Stimulated activated CD4-positive, alpha-beta T cell treated with anti-CD3 and anti-CD28 coated beads, Interleukin-2, amount 100 ng/mL, for 4 hours (primary cell): ENCODE measurements at places on chromosomes 7 and 10.
A peak's percentile ranks its signal among the peaks of the same experiment; 100 is the strongest.

DNA sequence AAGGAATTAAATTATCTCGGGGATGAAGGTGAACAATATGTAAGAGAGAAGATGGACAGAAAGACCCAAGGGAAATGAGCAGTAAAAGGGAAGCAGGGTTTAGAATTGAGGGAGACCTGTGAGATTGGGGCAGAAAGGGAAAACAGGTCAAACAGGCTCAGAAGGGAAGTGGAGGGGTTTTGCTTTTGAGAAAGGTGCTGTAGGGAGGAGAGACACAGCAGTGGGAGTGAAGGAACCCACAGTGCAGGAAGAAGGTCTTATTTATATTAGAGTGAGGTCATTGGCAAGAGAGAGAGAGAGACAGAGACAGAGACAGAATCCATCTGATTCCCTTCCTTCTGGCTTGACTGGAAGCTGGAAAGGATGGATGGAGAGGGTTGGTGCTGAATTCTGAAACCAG lies 3.5 kb upstream of the TCAF1 start:
- DNase-seq: no peak

- no peak for DNase-seq
Observed at GRCh38 chr7:41448104-41448503, 254.8 kb downstream of the INHBA start.

DNA sequence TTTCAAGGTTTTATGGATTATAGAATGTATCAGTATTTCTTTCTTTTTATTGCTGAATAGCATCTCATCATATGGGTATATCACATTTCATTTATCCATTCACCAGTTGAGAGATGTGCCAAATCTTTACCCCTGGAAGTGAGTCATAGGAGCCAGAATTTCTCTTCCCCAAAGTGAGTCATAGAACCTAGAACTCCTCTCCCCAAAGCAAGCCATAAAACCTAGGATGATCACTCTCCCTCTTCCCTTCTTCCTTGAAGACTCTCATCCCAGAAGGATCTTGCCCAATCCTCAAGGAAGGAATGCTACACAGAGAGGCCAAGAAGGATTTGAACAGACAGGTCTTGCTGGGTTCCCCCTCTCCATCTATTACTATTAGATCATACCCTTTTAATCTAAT lies 199.9 kb downstream of the EVX1 start:
- DNase-seq: no peak

GRCh38 chr7:42460148-42460547 lies 223.1 kb upstream of the GLI3 start:
- DNase-seq: no peak

DNA sequence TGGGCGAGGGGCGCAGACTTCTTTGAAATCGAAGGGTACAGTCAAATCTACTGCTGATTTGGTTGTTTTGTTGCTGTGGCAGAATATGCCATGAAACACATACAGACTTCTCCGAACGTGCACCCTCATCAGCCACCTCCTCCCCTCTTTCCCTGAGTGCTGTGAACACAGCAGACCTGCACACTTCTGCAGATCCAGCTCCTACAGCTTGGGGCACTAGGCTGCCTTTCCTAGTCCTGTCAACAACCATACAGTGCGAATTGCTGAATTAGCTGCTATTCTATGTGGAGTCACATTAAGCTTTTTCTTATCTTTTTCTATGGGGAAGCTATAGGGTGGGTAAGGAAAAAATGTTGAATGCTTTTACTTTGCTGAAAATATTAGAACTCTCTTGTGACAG lies 57.5 kb downstream of the COL17A1 start:
- peak; percentile 19 for DNase-seq
